Osteoblast (primary cell): ENCODE measurements at places on chromosomes 11 and 22. TPM values are rescaled to one million over a fixed set of nuclear protein-coding genes. Genes with fewer than 3 reads are reported as not detected.
A peak's percentile ranks its signal among the peaks of the same experiment; 100 is the strongest.

The SLC37A2 gene
- 0.29 and 0.36 TPM in 2 replicates for total RNA-seq

The CCDC87 gene
- 0.88 and 1.1 TPM in 2 replicates for total RNA-seq

The ALDH3B1 gene
- 59.5 and 63.0 TPM in 2 replicates for total RNA-seq

The HEPHL1 gene
- not detected in 2 replicates for total RNA-seq

The CHRM1 gene
- under 0.01 TPM in 1 of 2 replicates, not detected in the other for total RNA-seq

The SAA2 gene
- under 0.01 TPM in 1 of 2 replicates, not detected in the other for total RNA-seq

The HPS4 gene
- total RNA-seq, result 47.4 and 47.7 TPM in 2 replicates

DNA sequence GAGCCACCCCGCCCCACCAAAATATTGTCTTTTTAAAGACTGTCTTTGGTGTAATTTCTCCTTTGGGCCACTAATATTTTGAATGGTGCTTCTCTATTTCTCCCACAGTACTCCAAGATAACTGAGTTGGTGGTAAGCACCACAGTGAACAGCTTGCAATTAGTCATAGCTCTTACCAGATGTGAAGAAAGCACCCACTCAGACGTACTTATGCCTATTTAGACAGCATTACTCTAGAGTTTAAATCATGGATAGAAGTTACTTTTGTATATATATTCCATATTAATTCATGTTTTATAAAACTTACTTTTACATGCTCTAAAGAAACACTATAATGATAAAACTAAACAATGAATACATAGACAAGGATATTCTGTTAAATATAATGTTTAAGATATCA lies 12.7 kb downstream of the ANO3 start:
- no peak for DNase-seq
- no peak overlapping the region for H3K4me3 ChIP-seq
- no peak overlapping the region for H3K27ac ChIP-seq
- H3K36me3 ChIP-seq, result no peaks in the 10 kb centered on the region
- no peaks in the 10 kb centered on the region for H3K4me1 ChIP-seq

GRCh38 chr22:36385491-36386350 lies 2.0 kb downstream of the MYH9 start:
- H3K4me3 ChIP-seq, result peak overlapping the region; percentile 100
- H3K4me1 ChIP-seq, result peaks cover 44% of the 10 kb centered on the region
- peaks cover 41% of the 10 kb centered on the region for H3K36me3 ChIP-seq
- H3K27me3 ChIP-seq, result no peaks in the 10 kb centered on the region
- H3K27ac ChIP-seq, result peak overlapping the region; percentile 89

- no peaks in the 10 kb centered on the region for H3K4me1 ChIP-seq
- peaks cover 11% of the 10 kb centered on the region for H3K27me3 ChIP-seq
- H3K27ac ChIP-seq, result no peak overlapping the region
- no peak overlapping the region for H3K4me3 ChIP-seq
- no peaks in the 10 kb centered on the region for H3K36me3 ChIP-seq
- peak; percentile 77 for DNase-seq
Measured at GRCh38 chr11:71420455-71421241, 27.5 kb downstream of the DHCR7 start.

DNA sequence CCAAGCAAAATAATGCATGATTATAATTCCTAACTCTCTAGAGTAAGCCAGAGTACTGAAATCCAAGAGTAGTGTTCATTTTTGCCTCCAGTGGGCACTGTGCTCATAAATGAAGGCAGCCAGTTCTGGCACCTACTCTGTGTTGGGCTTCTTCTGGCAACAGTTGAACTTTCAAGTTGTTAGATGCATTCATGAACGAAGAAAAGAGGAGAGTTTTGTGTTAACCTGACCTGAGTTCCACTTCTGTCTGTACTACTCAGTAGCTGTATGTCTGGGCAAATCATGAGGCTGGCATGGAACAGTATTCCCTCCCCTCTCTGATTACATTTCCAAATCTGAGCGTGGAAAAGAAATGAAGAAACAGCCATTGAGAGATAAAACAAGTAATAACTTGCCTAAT lies 20.3 kb upstream of the TENM4 start:
- H3K36me3 ChIP-seq, result no peaks in the 10 kb centered on the region
- H3K27me3 ChIP-seq, result no peaks in the 10 kb centered on the region
- no peaks in the 10 kb centered on the region for H3K4me1 ChIP-seq
- no peak overlapping the region for H3K4me3 ChIP-seq
- no peak overlapping the region for H3K27ac ChIP-seq
- DNase-seq, result no peak

DNA sequence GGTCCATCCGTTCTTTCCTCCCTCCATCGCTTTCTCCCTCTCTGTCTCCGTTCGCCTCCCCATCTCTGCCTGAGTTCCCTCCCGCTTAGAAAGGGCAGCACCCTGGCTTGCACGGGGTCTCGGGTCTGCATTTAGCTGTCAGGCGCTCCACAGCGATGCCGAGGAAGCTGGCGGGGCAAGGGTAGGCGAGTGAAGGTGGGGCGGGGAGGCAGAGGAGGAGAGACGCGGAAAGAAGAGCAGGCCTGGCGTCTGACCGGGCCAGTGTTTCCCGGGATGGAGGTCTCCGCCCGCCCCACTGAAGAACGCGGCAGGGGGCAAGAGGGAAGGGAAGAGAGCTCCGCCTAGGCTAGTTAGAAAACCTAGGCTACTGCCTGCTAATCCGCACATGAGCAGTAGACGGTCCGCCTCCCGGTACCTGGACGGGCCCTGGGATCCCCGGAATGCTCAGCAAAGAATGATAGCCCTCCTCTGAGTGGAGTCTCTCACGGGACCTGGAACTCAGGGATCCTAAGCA lies 3922.5 kb upstream of the OR11H1 start:
- no peaks in the 10 kb centered on the region for H3K36me3 ChIP-seq
- peak; percentile 5 for DNase-seq
- H3K27me3 ChIP-seq, result no peaks in the 10 kb centered on the region
- H3K4me3 ChIP-seq, result no peak overlapping the region
- no peaks in the 10 kb centered on the region for H3K4me1 ChIP-seq

DNA sequence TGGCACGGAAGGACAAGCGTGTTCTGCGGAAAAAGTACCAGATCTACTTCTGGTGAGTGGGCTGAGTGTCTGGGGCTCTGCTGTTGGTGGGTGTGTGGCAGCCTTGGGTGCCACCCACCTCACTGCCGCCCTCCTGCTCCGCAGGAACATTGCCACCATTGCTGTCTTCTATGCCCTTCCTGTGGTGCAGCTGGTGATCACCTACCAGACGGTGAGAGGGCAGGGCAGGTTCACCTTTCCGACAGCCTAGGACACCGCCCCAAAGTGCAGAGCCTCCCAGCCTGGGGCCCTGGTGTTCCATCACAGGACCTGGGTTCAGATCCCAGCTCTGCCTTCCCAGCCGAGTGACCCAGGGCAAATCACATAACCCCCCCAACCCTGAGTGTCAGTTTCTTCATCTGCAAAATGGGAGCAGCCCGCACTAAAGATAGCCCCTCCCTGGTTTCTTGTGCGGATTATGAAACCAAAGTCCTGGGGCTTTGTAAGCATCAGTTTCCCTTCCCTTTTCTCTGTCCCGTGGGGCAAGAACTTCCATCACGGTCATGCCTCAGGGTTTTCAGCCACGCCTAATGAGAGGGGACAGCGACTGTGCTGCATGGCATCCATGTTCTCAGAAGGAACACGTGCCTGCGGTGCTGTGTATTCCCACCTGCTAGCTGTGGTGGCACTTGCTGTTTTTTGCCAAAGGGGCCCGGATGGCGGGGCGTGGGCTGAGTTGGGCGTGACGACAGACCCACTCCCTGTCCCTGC lies 9.8 kb upstream of the TAGLN start:
- no peaks in the 10 kb centered on the region for H3K27me3 ChIP-seq
- H3K4me1 ChIP-seq, result no peaks in the 10 kb centered on the region
- H3K27ac ChIP-seq, result no peak overlapping the region
- peaks cover 71% of the 10 kb centered on the region for H3K36me3 ChIP-seq
- DNase-seq, result peak; percentile 68
